CD4-positive, alpha-beta T cell treated with Interferon alpha-2 for 1 hour (primary cell): ENCODE measurements at places on chromosomes 5 and 9.
A peak's percentile ranks its signal among the peaks of the same experiment; 100 is the strongest.

DNA sequence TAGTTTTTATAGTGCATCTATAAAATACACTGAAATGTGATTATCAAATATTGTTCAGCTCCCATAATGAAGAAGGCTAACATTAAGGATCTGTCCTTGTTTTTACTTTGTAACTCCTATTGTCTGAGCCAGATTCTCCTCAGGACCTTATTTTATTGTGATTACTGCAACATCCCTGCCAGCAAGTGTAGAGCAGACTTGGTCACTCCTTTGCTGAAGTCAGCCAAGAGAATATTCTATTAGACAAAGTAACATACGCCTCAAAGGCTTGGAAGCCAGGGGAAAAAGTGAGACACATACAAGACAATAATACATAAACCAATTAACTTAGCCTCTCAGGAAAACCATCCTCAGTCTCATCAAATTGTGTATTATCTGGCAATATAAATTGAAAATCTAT, 269.6 kb downstream of the ARL15 start:
- no peak for DNase-seq

GRCh38 chr9:127793093-127793708, 7.4 kb downstream of the CDK9 start:
- DNase-seq, result no peak

DNA sequence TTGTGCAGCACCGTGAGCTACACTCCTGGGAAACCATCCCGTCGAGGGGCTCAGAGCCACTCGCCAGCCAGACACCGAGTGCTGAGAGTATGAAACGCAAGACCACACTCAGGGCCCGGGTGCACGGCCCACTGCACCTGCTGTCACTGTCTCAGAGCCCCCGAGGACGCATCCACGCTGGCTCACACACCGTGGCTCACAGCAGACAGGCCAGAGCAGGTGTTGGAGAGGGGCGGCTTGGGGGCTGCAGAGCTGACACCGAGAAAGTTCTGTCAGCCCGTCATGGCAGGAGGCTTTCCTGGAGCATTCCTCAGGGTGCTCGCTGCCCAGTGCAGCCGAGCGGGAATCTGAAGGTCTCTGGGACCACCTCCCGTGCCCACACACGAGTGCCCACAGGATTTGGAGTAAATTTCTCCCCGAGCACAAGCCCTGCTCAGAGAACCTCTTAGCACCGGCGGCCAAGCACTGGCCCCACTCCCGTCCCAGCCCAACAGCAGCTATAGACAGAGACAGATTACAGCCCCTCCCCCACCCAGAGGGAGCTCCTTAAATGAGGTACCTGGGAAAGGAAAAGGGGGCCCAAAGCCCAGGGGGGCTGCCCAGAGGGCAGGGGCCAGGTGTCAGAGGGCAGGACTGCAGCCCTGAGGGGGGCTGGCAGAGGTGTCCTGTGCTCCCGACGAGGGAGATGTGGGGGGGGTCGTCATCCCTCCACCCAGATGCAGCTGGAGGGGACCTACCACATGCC, 56.0 kb upstream of the SARDH start:
- DNase-seq, result no peak

- no peak for DNase-seq
These were observed 112.8 kb upstream of the EFNA5 start for GRCh38 chr5:107783551-107783950.

- DNase-seq, result no peak
These were observed 111.2 kb downstream of the ATPSCKMT start for GRCh38 chr5:10138395-10139057.

DNA sequence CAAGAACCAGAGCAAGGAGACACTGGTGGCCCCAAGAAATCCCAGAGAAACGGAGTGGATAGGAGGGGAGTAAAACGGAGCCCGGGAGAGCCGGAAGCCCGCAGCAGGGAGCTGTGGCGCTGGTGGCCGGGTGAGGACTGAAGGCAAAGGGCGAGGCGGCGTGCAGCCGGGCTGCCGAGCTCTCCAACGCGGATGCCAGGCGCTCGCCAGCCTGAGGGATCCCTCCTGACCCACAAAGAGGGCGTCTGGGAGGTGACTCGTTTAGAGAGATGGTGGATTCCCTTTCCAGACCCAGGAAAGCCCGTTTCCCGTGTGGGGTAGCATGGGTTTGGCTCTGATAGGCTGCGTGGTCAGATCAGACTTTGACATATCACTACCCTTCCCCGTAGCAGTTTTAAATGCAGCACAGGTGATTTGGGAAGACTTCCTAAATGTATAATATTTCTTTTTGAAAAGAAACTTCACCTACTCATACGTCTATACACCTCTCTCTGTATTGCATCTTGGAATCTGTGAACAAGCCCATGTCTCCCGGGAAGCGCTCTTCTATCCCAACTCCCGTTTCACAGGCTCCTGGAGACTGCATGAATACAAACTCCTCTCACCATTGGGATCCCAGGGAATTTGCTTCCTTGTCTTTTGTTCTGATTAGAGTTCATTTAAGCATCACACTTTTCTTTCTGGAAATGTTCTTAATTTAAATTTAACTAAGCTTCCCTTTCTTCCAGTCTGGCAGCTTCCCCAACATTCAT, 158.1 kb downstream of the C9orf152 start:
- DNase-seq, result no peak

DNA sequence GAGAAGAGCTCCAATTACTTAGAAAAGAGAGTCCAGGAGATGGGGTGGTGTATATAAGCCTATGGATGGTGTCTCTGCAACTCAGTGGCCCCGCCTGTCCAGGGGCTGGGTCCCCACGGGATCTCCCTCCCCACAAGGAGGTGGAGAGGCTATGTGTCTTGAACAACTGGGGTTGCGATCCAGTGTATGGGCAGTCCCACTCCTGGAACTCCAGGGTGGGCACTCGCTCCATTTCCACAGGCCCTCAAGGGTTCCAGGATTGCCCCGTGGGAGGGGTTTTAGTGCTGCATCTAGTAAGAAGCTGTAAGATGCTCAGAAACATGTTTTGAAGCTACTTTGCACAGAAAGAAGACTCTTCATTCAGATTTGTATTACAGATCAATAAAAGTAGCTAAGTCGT, 558 bp upstream of the SMAD5 start:
- peak; percentile 2 for DNase-seq

- DNase-seq, result no peak
These were observed 243.5 kb upstream of the FBXL7 start for GRCh38 chr5:15256485-15256884.
